ENCODE measurements at places on chromosomes 13 and 19. TPM values are rescaled to one million over a fixed set of nuclear protein-coding genes. Genes with fewer than 3 reads are reported as not detected.

Gene SERTM1
- total RNA-seq, result 0.35 TPM

Gene ZNF555
- total RNA-seq, result 9.1 TPM

Gene HTR2A
- total RNA-seq, result not detected

Gene NUDT15
- 7.9 TPM for total RNA-seq
